ENCODE measurements at places on chromosomes 16 and 17. TPM values are rescaled to one million over a fixed set of nuclear protein-coding genes. Genes with fewer than 3 reads are reported as not detected.

C16orf92 gene
- not detected for total RNA-seq

DNA sequence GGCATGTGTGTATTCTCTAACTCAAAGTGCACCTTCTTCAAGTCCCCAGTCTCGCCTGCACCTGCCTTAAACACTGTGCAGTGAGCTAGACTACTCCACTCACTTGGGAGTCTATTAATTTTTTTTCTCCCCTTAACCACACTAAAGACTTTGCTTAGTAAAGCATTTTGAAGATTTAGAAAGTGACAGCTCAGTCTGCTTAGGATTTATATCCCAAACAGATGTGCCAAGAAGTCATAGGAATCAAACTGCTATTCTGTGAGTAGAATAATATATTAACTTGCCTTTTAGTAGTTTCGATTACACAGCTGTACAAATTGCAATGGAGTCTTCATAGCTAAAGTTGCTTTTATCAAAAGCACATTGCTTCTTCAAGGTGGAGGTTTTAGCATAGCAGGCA lies 47.2 kb upstream of the MED13 start:
- DNase-seq: no peak

RBFOX1 gene
- total RNA-seq: 2.4 TPM

GRCh38 chr17:8741771-8742170 lies 2.9 kb downstream of the CCDC42 start:
- no peak for DNase-seq

ZNF75A gene
- total RNA-seq: 45.4 TPM

DNA sequence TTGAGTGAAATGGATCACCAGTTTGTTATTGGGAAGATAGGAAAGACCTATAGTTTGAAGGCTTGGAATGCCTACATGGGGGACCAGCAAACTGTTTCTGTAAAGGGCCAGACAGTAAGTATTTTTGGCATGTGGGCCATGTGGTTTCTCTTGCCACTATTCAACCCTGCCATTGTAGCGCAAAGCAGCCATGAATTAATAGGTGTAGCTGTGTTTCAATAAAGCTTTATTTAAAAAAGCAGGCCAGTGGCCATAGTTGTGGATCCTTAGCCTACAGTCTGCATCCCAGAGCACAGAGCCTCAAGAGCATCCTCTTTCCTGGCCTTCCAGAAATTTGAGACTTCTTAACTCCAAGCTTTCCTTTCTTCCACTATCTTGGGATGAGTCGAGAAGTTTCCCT lies 29.3 kb downstream of the ABAT start:
- DNase-seq: no peak

DNA sequence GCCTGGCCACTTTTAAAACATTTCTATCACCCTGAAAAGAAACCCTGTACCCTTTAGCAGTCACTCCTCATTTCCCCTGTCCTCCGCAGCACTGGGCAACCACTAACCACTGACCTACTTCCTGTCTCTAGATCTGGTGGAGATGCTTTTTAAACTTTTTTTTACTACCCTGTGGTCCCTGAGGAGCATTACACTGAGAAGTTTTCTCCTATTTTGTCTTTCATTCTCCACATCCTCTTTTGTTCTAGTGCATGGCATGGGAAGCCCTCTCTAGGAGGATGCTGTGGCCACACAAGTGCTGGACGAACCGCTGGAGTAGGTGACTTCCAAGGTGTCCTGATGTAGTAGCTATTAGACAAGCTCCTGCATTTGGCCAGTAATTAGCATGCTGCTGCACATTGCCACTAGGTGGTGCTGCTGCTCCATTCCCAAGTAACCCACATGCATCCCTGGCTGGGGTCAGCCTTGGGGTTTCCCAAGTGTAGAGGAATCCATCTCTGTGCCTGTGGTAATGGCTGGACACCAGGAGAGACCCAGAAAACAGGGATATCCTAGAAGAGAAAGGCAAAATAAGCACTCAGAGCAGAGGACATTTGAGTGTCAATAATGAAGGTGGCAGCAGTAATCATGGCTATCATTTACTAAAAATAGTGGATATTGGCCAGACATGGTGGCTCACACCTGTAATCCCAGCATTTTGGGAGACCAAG lies 143.8 kb upstream of the CRHR1 start:
- peak; percentile 13 for DNase-seq

CCL8 gene
- 1.0 TPM for total RNA-seq

DNA sequence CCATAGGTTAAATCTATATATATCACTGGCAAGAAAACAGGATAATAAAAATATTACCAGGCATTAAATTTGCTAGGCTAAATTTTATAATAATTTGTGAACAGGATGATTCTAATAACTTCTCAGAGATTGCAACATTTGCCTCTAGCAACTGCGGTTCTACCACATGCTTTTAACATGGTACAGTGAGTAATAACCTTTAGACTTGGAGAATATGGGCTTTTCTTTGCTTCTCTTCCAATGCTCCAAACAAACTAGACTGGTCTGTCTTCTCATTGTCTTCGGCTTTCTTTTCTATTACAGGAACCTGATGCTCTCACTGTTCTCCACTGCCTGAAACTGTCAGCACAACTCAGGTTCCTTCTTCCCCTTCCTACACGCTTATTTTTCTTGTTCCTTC lies 80.6 kb downstream of the CA4 start:
- no peak for DNase-seq

- no peak for DNase-seq
Measured at GRCh38 chr16:89023621-89024511, 46.9 kb upstream of the CBFA2T3 start.

KRTAP9-2 gene
- total RNA-seq: not detected

DRC7 gene
- not detected for total RNA-seq

DNA sequence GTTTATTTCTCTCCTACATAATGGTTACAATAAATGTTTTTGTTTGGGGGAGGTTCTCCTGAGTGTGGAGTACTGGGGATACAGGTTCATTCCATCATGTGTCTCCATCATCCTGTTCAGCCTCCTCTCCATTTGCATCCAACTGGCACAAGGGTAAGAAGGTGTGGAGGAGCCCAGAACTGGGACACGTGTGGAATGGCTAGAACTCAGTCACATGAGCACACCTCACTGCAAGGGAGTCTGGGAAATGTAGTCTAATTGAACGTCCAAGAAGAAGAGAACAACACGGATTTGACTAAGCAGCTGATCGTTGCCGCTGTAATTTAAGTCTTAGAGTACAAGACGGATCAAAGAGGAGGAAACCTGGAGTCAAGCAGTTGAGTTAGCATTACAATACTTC lies 6.1 kb downstream of the OR1A1 start:
- DNase-seq: no peak

DNA sequence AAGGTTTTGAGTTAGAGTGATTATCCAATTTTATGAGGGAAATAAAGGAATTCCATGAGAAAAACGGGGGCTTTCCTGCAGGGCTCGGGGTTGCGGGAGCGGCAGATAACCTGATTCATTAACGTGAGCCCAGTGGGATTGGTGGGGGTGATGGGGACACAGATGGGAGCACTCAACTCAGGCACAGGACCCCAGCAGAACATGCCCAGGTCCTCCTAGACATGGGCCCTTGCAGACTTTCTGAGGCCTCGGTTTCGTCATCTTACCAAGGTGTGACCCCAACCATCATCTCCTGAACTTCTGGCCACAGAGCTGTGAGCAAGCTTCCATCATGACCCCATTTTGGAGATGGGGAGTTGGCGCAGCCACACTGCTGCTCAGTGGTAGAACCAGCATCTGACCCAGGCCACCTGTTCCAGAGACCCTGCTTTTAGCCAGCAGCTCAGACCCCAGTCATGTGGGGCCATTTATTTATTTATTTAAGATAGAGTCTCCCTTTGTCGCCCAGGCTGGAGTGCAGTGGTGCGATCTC lies 22.3 kb downstream of the CARHSP1 start:
- DNase-seq: no peak

KRT39 gene
- total RNA-seq: not detected

KRTAP9-8 gene
- total RNA-seq: not detected

PHKG2 gene
- 9.1 TPM for total RNA-seq

- no peak for DNase-seq
Measured at GRCh38 chr17:57404073-57404472, 147.8 kb downstream of the MSI2 start.

GRCh38 chr17:46922487-46922803 lies 515 bp upstream of the GOSR2 start:
- DNase-seq: no peak

ACOX1 gene
- 76.0 TPM for total RNA-seq

GRCh38 chr16:67674851-67675578 lies 8.4 kb downstream of the C16orf86 start:
- no peak for DNase-seq

GRCh38 chr17:2191227-2191626 lies 112.4 kb downstream of the SMG6 start:
- DNase-seq: no peak

DNA sequence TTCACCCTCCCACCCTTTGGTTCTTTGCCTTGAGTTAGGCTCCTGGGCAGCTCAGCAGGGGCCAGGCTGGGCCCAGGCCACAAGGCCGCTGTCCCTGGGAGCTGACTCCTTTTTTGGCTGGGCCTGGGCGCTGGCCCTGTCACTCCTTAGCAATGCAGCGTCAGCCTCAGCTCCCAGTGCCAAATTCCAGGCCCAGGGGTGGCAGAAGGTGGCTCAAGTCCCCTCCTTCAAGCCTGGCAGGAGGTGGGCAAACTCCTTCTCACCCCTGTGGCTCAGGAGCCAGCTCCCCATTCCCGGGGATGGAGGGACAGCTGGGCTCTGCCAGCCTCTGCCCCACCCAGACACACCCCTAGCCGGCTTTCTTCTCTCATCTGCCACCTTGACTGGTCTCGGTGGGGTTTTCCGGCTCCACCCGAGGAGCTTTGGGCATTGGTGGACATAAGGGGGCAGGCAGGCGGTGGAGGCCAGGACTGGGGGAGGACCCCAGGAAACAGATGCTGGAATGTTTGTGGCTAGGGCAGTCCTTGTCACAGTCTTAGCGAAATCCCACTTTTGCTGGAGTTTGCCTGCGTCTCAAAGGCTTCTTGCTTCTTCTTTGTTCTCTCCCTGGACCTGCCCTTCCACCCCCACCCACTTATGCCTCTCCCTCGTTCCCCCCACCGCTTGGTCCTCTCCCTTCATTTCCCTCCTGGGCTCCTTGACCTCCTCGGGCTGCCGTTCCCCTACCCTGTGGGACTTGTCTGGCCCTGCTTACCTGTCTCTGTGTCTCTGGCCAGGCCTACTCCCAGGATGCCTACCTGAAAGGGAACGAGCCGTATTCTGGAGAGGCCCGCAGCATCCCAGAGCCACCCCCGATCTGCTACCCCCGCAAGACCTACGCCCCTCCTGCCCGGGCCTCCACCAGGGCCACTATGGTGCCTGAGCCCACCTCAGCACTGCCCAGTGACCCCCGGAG lies 37.4 kb downstream of the ARHGAP23 start:
- DNase-seq: no peak

GRCh38 chr16:82404586-82405315 lies 222.0 kb upstream of the CDH13 start:
- DNase-seq: no peak

DNA sequence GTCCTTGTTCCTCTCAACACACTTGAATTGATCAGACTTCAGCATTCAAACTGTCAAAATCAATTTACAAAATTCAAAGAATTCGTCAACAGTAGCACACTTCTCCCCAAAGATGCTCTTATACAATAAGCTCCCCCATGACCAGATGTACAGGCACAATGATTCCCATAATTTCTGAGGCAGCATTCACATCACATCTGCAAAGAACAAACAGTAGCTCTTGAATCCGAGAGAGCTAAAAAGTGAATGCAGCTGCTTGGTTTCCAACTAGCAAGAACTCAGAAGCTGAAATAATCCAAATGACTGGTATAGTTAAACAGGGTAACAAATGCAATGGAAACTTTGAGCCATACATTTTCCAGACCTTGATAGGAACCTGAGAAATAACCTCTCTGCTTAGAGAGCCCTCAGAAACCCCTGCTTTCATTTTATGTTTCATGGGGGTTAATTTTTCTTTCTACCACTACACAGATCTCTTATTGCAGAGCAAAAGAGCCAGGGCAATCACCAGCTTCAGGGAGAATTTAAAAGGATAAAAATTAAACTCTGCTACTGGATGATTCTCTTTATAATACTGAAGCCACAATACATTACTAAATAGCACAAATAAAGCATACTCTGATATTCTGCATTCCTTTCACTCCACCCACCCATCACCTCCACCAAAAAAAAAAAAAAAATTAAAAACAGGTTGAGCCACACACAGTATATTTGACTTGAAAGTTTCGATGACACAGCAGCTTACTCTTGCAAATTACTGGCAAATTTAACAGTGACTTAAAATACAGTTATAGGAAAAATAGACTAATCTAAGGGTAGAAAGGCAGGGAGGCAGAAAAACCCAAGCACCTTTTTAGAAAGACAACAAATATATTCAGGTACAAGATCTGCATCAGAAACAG lies 23.1 kb upstream of the TMEM97 start:
- DNase-seq: no peak

- DNase-seq: no peak
Measured at GRCh38 chr16:89048871-89049422, 44.7 kb upstream of the ACSF3 start.

PLLP gene
- 2.5 TPM for total RNA-seq

- DNase-seq: no peak
Measured at GRCh38 chr16:83609178-83609577, 198.6 kb upstream of the HSBP1 start.

GRCh38 chr16:1330931-1331711 lies 2.3 kb upstream of the BAIAP3 start:
- no peak for DNase-seq

- no peak for DNase-seq
Measured at GRCh38 chr17:66310528-66311148, 8.2 kb downstream of the PRKCA start.

WFDC1 gene
- total RNA-seq: 44.6 TPM
